NT2/D1 (cell line): ENCODE measurements at places on chromosomes 13 and 19.

- DNase-seq, result no peak
Observed at GRCh38 chr19:48969276-48970138, 4.4 kb downstream of the FTL start.

DNA sequence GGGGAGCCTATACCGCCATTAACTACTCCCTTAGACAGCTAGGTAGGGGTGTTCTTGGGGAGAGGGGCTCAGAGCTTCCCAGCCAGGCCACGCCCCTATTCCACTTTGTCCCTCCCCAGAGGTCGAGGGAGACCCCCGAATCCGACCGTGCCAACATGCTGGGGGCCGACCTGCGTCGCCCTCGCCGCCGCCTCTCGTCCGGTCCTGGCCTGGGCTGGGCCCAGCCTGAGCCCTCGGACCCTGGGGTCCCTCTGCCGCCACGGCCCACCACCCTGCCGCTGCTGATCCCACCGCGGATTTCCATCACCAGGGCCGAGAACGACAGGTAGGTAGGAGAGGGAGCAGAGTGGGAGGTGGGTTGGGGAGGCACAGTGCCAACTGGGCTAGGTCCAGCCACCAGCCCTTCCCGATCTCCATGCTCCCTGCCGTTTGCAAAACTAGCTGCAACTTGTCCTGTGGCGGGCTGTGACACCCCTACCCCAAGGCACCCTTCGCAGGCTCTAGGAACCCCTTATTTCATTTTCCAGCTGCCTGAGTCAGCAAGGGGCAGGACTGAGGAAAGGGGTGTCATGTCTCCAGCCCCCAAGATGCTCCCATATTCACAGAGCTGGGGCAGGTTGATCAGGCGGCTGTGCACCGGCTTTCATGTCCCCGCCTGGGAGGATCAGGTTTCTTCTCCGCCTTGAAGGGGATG is 2.6 kb upstream of the PDE4A start:
- no peak for DNase-seq

DNA sequence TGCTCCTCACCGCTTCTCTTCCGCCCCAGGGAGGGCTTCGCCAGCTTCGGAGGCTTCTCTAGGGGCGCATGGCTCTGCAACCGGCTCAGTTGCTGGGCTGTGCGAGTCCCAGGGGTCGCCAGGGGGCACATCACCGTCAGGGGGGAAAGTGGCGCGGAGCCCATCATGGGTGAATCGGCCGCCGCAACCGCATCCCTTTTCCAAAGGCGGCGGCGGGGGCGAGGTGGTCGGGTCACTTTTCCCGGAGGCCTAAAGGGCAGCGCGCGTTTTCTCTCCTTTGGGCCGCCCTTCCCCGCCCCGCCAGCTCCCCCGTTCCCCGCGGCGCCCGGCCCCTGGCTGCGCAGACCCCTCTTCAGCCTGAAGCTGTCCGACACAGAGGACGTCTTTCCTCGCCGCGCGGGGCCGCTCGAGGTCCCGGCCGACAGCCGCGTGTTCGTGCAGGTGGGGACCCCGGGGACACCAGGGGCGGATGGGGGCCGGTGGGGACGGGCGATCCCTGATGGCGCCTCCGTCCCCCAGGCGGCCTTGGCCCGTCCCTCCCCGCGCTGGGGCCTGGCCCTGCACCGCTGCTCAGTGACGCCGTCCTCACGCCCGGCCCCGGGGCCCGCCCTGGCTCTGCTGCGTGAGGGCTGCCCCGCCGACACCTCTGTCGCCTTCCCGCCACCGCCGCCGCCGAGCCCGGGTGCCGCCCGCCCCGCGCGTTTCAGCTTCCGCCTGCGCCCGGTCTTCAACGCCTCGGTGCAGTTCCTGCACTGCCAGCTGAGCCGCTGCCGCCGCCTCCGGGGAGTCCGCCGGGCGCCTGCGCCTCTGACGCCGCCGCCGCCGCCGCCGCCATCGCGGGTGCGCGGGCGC is 1.7 kb downstream of the TGFBR3L start:
- DNase-seq, result no peak

GRCh38 chr13:113749967-113750366 is 9.1 kb upstream of the TMEM255B start:
- no peak for DNase-seq

DNA sequence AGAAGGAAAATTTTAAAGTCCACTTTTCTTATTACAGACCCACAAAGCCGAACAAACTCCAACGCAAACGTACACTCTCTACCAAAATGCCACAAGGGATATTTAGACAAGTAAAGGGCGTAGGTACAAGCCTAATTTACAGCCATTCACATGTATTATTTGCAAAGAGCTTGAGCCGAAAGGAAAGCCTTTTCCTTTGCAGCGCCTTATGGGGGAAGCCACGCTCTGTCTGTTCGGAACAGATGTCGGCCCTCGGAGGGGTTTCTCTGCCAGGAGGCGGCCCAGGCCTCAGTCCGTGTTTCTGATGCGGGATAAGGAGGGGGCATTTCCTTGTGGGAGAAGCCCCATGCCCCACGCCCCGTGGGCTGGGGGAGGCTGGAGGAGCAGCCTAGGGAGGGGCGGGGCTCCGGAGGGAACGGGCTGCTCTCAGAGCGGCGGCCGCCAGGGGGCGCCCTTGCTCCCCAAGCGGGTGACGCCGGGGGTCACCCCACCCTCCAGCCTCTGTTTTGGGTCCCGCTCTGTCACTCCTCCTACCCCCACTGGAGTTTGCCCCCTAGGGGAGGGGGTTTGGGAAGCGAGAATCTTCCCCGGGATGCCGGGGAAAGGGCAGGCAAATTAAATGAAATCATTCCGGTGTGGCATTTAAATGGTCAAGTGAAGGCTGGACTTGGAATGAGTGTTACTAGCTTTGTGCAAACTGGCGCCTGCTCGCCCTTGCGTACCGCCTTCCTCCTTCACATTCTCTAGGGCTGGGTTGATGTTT is 2.9 kb downstream of the HTR2A start:
- DNase-seq, result no peak
